ENCODE measurements at places on chromosomes 3 and 15.
A peak's percentile ranks its signal among the peaks of the same experiment; 100 is the strongest.

- peak; percentile 69 for DNase-seq
Observed at GRCh38 chr3:27712136-27713077, 9.7 kb downstream of the EOMES start.

GRCh38 chr3:143676021-143676420 lies 172.2 kb downstream of the SLC9A9 start:
- DNase-seq: no peak

DNA sequence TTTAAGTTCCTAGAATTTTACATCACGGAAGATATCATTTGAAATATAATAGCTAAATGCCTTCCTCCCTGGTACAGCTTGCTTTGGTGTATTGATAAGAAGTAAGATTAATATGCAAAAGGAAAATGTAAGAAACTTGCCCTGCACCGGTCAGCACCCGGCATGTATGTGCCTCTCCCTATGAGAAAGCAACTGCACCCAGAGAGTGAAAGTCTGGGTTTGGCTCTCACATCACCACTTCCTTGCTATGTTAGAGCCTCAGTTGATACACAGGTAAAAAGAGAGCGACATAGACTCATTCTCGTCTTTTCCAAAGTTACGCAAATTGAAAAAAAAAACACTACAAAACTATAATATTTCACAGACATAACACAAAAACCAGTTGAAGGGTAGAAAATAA lies 96.7 kb downstream of the FOXP1 start:
- DNase-seq: no peak

DNA sequence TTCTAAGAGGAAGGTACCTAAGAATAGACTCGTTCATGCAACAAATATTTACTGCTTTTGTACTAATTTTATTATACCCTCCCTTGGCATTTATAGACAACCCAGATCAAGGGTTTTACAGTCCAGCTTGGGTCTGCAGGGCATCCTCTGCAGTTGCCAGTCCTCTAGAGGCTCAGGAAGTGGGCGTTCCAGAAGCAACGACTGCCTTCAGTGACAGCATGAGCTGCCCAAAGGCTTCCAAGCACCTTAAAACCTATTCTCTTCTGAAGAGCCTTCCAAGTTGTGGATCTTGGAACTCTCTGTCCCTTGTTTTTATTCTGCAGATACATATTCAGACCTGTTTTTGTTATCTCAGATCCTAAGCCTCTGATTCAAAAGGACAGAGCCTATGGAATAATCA lies 95.6 kb downstream of the RAD18 start:
- no peak for DNase-seq

- no peak for DNase-seq
Observed at GRCh38 chr3:104886220-104886995, 480.3 kb upstream of the ALCAM start.

DNA sequence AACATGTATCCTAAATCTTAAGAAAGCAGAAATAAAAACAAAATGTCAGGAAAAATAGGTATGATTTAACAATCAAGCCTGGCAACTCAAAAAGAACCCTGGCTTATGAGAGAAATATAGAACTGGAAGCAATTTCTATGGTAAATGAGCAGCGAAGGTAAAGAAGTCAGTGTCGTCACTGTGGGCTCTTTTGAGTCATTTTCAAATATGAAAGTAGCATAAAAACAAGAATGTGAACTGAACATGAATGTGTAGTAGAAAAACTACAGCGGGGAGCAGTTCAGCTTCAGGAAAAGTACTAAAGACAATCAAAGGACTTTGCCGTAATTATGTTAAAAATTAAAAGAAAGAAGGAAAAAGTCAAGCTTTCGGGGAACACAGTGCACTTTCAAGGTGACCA lies 17.5 kb downstream of the LSG1 start:
- DNase-seq: no peak

- DNase-seq: no peak
Observed at GRCh38 chr3:101212730-101213129, 107.6 kb downstream of the IMPG2 start.

- DNase-seq: no peak
Observed at GRCh38 chr3:72907731-72908620, 20.1 kb downstream of the GXYLT2 start.

GRCh38 chr15:94610069-94610468 lies 378.7 kb downstream of the MCTP2 start:
- DNase-seq: no peak

DNA sequence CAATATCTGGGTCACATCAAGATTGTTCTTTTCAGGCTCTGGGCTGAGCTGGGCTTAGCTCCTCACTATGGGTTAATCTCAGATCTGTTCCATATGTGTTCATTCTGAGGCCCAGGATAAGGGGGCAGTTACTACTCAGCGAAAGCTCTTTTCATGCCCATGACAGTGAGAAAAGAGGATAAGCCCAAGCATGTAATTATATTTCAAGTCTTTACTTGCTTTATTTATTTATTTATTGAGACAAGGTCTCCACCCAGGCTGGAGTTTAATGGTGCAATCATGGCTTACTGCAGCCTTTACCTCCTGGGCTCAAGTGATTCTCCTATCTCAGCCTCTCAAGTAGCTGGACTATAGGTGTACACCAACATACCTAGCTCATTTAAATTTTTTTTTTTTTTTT lies 44.7 kb upstream of the SELENOK start:
- no peak for DNase-seq

DNA sequence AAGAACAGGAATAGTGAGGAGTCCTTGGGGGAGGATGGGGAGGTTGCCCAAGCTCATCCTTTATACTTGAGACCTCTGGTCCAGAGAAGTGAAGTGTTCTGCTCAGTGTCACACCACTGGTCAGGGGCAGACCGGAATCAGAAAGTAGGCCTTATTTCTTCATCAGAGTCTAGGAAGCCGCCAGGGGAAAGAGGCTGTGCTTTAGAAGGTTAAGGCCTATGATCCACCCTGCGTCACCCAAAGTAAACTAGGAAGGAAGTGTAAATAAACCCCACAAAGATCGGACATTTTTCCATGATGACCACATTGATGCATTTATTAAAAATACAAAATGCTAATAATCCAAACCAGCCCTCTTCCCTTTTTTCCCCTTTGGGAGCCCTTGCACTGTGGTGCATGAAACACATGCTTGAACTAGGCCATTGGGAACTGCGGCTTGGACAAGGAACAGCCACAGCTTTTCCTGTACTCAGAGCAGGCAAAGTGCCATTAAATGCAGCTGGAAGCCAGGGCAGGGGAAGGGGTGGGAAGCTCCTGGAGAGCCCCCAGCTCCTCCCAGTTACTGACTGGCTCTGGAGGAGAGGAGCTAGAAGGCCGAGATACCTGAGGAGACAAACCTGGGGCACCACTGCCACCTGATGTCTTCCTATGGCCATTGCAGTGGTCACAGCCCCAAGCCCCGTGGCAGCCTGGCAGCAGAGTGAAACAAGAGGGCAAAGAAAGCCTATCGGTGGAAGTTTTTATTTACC lies 37.0 kb downstream of the CDC25A start:
- DNase-seq: peak; percentile 51

DNA sequence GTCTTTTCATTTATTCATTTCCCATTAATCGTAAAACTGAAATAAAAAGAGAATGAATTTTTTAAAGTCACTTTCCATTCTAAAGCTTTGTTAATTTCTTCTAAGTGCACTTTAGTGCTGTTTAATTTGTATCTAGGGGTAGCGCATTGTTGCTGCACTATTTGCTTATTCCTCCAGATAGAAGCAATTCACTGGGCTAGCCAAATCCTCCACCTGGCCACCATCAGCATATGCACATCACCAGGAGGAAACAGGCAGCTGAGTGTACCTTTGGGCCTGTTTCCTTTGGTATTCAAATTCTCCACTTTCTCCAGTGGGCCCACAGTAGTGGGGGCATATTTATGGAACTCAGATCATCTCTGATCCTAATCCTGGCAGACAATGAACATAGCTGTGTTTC lies 29.8 kb upstream of the CPB1 start:
- DNase-seq: no peak

DNA sequence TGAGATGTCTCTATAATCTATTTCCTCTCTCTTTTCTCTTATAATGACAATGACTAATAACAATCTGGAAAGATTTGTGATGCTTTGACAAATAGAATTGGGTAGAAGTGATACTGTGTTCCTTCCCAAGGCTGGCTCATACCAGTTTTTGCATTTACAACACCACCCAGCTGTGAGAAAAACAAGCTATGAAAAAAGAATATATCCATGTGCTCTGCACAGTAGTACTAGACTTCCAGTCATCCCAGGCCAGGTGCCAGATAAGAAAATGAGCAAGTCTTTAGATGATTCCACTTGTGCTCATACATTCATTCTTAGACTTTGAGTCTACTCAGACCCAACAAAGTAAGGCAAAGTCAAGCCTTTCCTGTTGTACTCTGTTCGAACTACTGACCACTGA lies 350.2 kb upstream of the POU1F1 start:
- DNase-seq: no peak

DNA sequence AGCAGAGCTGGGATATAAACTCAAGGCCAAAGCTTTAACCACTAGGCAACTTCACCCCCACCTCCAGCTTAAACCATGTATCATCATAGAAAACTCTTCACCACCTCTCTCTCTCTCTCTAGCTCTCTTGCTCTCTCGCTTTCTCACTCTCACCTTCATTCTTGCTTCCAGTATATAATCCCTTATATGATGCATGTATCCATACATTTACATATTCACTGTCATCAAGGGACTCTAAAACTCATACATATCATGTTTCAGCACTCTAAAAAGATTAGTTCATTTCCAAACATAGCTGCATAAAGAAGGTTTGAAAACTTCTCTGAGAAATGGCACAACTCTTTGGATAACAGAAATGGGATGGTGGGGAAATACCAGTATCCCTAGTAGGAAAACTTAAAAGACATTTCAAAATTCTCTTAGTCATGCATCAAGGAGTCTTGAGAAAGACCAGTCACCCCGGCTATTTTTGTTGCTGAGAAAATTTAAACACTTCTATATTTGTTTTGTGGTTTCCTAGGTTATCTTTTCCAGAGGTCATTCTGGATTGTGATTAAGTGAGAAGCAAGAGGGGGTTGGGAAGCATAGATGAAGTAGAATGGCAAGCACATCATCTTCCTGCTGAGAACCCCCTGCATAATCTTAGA lies 447.8 kb upstream of the THBS1 start:
- DNase-seq: no peak

- no peak for DNase-seq
Observed at GRCh38 chr15:70799667-70800450, 36.5 kb upstream of the UACA start.

DNA sequence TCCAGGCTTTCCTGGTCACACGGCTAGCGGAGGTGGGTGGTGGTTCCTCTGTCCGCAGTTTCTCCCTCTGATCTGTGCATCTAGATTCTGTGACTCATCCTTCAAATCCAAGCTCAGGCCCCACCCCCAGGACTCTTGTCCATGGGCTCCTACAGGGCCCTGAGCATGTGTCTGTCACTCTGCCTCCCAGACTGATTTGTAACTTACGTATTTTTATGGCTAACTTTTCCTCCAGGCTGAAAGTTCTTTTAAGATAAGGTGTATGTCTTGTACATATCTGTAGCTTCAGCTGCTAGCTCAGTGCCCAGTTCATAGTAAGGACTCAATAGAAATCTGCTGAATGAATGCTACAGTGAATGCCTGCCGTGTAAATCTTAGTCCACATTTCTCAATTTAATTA lies 8.0 kb downstream of the ESYT3 start:
- DNase-seq: no peak

DNA sequence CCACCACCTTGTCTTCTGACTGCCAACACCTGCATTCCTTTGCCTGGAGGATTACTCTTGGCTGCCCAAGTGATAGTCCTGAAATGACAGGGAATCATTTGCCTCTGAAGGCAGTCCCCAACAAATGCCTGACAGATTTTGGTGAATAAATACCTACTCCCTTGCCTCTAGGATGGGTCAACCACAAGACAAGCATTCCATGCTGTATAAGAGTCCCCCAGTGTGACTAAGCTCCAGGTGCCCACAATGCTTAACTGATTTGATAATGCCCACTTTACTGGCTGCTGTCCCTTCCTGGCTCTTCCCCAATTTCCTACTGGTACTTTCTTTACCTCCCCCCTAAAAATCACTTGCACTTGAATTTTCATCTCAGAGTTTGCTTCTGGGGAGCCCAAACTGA lies 14.8 kb downstream of the THRB start:
- no peak for DNase-seq

- no peak for DNase-seq
Observed at GRCh38 chr3:99810403-99810802, 7.3 kb upstream of the CMSS1 start.

GRCh38 chr3:152386208-152386607 lies 117.5 kb downstream of the MBNL1 start:
- no peak for DNase-seq

- no peak for DNase-seq
Observed at GRCh38 chr3:47003056-47003410, 23.6 kb downstream of the NBEAL2 start.

DNA sequence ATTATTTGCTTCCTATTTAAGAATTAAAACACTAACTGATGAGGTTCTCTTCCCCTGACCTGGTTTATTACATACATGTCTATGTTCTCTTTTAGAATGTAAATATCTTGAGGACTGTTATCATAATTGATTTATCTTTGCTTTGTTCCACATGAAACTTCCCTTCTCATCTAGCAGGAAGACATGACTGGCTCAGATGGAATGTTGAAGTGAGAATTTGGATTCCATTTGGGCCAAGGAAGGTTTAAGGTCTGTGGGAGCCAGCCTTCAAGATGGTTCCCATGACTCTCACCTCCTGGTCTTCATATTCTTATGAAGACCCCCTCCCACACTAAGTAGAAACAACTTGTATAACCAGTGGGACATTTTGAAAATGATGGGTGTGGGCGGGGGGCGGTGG lies 222.2 kb upstream of the GADL1 start:
- DNase-seq: no peak

GRCh38 chr15:45200799-45201556 lies 13.2 kb upstream of the SHF start:
- peak; percentile 84 for DNase-seq

GRCh38 chr3:190043741-190044140 lies 77.0 kb downstream of the P3H2 start:
- DNase-seq: no peak

- DNase-seq: no peak
Observed at GRCh38 chr3:129577366-129577765, 29.1 kb downstream of the PLXND1 start.

GRCh38 chr3:139317660-139318430 lies 26.0 kb upstream of the MRPS22 start:
- DNase-seq: no peak

- DNase-seq: no peak
Observed at GRCh38 chr3:128841926-128842920, 37.2 kb upstream of the ACAD9 start.

DNA sequence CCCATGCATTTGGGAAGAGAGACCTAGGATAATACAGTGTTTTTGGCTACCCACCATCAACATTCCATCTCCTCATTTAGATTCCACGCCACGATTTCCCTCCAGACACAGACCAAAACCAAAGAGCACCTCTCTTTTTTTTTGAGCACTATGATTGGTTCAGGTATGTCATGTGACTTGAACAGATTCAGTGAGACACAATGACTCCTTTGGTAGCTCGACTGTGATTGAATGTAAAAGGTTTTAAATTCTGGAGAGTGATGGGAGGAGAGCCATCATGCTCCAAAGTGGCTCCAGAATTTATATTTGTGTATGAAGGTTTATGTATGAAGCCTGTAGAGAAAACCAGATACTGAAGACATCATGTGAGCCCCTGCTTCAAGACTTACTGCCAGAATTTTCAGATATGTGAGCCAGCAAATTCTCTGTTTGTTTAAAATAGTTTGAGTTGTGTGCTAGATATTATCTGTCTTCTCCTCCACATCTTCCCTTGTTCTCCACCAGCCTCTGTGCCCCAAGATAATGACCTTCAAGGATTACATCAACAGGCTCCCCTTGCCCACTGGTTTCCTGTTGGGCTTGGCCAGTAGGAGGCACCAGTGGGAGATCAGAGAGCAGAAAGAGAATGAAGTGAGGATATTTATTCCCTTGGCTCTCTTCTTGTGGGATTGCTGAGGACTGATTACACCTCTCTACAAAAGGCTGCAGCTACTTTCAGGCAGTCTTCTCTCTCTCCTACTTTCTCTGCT lies 12.5 kb downstream of the MYD88 start:
- no peak for DNase-seq

Measured in activated CD4-positive, CD25-positive, alpha-beta regulatory T cell treated with anti-CD3 and anti-CD28 coated beads, Interleukin-2, amount 50 U/mL, for 72 hours (primary cell).